ENCODE measurements at places on chromosomes 16 and 17. TPM values are rescaled to one million over a fixed set of nuclear protein-coding genes. Genes with fewer than 3 reads are reported as not detected.

Gene SMPD3
- total RNA-seq, result 0.34 TPM

DNA sequence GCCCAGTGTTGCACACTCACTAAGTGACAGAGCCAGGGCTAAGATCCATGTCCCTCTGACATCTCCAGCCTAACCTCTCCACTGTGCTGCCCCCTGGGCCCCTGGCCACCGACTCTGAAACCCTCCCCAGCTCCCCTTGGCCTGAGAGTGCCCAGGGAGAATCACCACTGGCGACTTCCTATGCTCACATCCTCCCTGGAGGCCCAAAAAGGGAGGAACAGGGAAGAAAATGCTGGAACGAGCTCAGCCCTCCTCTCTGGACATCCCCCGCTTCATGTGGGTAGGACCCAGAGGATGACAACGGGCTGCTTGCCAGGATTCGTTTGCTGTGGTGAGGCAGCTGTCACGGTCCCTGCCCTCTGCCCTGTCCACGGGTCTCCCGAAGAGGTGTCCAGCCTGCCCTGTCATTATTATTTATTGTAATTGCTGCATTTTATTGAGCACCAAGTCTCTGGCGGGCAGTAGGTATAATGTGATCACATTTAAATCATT, 153.5 kb upstream of the RPL38 start:
- no peak for DNase-seq

GRCh38 chr16:30351586-30352419, 3.3 kb downstream of the CD2BP2 start:
- DNase-seq, result peak; percentile 89

GRCh38 chr16:66480265-66481080, 53.4 kb downstream of the BEAN1 start:
- no peak for DNase-seq

DNA sequence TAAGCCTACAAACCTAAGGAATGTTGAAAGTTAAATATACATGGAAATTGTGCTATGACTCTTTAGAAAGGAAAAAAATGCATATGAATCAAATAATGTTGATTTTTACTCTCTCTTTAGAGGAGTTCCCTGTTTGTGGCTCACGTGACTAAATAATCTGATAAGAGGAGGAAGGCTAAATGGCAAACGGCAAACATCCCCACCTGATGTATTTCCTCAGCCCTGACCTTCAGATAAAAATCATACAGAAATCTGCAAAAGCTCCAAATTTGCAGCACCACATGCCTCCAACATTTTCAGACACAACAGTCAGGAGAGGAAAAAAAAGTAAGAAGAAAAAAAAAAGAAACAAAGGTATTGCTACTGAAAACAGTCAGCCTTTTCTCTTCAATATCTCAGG, 423.0 kb upstream of the PSMD7 start:
- DNase-seq, result no peak
